ENCODE measurements at places on chromosomes 1 and 21.

DNA sequence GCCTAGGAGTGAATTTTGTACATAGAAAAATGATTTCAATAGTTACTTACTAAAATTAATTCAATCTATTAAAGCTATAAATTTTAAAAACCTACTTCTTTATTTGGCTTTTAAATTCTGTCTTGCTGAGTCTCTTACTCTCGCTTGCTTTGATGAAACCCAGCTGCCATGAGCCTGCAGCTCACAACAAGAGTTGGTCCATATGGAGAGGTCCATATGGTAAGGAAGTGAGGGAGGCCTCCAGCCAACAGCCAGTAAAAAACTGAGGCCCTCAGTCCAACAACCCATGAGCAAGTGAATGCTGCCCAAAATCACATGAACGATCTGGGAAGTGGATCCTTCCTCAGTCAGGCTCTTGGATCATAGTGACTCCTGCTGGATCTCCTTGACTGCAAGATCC lies 89.9 kb upstream of the CXADR start:
- DNase-seq, result no peak

GRCh38 chr21:19065164-19065563 lies 661.6 kb upstream of the TMPRSS15 start:
- DNase-seq, result no peak

DNA sequence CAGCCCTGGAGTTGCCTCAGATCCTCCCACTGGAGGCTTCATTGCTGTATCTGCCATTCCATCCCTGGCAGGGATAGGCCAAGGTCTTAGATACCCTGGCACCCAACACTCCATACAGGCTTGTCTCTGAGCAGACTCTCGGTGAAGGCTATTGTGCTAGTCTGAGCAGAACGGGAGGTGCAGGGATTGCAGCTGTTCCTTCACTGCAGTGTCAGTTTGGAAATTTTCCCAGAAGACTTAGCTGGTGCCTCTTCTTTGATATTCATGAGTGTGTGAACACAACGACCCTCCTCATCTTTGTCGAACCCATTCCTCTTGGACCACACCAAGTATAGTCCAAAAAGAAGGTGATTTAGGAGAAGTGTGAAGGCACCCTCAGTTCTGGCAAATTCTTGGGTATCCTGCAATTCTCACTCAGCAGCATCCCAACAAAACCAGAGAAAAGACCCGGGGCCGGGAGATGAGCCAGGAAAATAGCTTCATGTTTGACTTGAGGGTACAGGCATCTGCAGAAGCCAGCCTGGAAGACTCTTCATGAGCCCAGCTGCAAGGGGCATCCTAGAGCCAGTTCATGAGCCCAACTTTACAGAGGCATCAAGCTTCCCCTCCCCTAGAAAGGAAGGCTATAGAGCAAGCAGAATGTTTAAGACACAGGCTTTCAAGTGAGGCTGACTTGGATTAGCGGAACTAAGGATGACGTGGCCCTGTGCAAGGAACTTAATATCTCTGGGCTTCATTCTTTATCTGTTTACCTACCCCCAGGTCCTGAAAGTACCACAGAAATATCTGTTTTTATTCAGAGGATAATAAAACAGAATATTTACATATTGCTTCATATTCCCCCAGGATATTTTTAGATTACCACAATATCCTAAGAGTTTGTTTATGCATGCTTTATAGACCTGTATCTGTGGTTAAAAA lies 38.8 kb upstream of the HAO2 start:
- no peak for DNase-seq

DNA sequence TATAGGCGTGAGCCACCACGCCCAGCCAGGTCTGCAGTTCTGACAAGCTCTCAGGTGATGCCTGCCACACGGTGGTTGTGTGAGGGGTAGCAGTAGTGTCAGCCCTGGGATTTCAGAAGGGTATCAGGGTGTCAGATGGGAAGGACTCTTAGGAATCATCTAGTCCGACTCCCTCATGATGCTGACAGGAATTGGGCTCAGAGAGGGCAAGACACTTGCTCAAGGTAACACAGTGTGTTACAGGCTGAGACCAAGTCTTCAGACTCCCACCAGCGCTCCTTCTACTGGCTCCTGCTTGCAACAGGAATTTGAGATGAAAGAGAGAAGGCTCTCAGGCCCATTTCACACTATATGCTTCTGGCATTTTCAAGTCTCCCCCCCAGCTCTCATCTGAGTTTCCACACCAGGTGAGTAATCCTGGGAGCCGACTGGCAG lies 6.9 kb downstream of the HTR1D start:
- peak; percentile 39 for DNase-seq

- DNase-seq, result peak; percentile 39
Observed at GRCh38 chr1:229203030-229203751, 67.7 kb upstream of the RAB4A start.
